Nephron progenitor cell (in vitro differentiated cells): ENCODE measurements at places on chromosomes 7 and 10.

GRCh38 chr10:49666685-49667084 lies 12.8 kb upstream of the C10orf53 start:
- no peak for DNase-seq

- DNase-seq = no peak
Observed at GRCh38 chr7:154505362-154505761, 453.2 kb downstream of the DPP6 start.

- DNase-seq = no peak
Observed at GRCh38 chr7:150947241-150947745, 30.8 kb downstream of the KCNH2 start.

DNA sequence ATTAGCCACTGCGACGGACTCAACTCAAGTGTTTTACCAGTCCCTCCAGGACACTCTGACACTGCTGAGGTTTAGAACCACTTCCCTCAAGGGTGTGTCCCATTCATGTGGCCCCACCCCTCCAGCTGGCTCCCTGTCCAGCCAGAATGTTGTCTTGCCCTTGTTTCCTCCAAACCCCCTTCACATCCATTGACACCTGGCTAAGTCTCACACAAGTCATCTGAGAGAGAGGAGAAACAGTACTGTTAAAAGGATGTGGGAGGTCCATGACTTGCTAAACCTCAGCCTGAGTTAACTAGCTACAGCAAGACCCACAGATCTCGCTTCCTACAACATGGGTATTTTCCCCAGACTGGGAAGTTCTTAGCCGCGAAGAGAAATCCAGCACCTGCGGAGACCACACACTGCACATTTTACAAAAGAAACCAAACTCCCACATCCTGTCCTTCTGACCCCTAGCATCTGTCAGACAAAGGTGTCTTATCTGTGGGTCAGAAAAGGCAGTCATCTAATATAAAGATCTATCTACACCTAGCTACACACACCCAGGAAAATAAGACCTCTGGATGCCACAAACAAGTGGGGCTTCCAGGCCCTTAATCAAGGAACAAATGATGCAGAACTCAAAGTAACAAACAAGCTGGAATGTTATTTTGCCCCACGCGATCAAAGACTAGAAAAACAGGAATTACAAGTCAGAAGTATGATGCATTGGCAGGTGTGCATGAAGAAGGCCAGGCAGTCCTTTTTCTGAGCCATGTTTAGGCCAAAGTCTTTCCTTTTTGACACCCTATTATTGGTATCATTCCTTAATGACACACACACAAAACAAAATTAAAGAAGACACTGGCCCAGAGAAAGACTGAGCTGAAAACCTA lies 13.9 kb downstream of the OSBPL3 start:
- DNase-seq = no peak

DNA sequence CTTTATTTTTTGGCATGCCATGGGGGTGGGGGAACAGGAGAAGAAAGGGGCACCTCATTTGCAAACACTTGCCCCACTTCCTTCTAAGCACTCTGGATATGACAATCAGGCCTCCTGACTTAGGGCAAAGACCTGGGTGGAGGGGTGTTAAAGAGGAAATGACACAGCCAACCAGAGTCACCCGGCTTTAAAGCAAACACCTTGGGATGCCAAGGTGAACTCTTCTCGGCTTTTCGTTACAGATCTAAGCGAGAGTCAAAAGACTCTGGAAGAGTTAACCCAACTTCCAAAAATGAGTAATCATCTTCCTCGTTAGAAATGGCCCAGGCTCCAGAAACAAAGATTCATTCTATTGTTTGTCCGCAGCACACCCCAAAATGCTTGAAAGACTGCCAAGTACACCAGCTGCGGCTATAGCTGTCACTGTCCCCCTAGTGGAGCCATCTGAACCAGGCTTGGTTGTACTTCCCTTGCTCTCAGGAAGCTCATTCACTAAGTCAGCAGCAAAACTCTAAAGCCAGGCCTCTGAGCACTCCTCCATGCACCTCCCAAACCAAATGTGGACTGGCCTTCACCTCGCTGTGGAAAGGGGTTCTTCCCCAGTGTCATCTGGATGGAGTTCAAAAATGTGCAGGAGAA lies 24.8 kb downstream of the FAM53B start:
- DNase-seq = no peak

- peak; percentile 19 for DNase-seq
Observed at GRCh38 chr7:77427996-77428603, 12.0 kb upstream of the GSAP start.

DNA sequence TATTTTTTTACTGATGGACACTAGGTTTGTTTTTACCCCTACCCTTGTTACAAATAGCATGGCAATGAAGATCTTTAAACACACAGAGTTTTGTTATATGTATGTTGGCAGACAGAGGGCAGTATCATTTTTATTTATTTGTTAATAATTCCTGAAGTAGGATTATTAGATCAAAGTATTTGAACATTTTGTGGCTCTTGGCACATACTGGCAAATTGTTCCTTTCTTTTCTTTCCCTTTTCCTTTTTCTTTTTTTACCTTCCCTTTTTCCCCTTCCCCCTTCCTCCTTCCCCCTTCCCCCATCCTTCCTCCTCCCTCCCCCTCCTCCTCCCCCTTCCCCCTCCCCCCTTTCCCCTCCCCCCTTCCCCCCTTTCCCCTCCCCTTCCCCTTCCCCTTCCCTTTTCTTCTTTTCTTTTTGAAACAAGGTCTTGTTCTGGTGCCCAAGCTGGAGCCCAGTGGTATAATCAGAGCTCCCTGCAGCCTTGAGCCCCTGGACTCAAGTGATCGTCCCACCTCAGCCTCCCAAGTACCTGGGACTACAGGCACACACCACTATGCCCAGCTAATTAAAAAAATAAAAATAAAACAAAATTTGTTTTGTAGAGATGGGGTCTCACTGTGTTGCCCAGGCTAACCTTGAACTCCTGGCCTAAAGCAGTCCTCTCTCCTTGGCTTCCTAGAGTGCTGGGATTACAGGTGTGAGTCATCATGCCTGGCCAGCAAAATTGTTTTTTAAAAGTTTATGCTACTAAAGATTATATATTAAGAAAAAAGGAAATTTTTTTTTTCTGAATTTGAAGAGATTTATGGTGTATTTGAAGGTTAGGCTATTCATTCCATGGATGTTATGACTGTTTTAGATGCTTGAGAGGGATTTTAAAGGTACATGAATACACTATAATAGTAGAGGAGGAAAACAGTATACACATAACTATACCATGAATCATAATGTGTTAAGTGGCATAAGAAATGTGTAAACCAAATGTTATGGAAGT lies 39.3 kb downstream of the SEPTIN7 start:
- no peak for DNase-seq

GRCh38 chr7:20200361-20200760 lies 16.8 kb downstream of the MACC1 start:
- DNase-seq = no peak

GRCh38 chr7:22675421-22675820 lies 51.6 kb upstream of the IL6 start:
- DNase-seq = no peak

DNA sequence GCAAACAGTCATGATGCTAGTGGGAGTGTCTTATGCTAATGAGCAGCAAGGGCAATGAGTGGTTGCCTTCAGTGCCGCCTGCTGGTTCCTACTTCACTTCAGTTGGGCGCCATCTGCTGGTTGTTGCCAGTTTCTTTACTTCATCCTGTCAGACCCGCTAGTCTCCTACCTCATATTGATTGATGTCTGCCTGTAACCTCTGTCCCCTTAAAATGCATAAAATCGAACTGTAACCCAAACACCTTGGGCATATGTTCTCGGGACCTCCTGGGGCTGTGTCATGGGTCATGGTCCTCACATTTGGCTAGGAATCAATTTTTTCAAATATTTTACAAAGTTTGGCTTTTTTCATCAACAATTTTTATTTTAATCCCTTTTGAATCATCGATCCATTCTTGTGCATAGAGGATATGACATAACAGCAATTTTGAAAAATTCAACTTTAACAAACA lies 62.8 kb upstream of the C7orf33 start:
- peak; percentile 65 for DNase-seq

- no peak for DNase-seq
Observed at GRCh38 chr10:129966370-129966888, 2.4 kb upstream of the EBF3 start.

GRCh38 chr10:60110739-60111138 lies 204.4 kb upstream of the CCDC6 start:
- no peak for DNase-seq

GRCh38 chr7:116678780-116679179 lies 6.8 kb downstream of the MET start:
- DNase-seq = no peak

GRCh38 chr10:77832238-77832637 lies 94.3 kb downstream of the DLG5 start:
- no peak for DNase-seq

- no peak for DNase-seq
Observed at GRCh38 chr7:55021053-55021452, 2.2 kb downstream of the EGFR start.

- DNase-seq = no peak
Observed at GRCh38 chr7:148336411-148336810, 254.2 kb upstream of the C7orf33 start.
